ENCODE measurements at places on chromosomes 4 and X.

GRCh38 chrX:38837389-38837788 is 36.1 kb downstream of the MID1IP1 start:
- DNase-seq, result no peak

GRCh38 chr4:110489901-110490508 is 14.1 kb downstream of the ENPEP start:
- no peak for DNase-seq

DNA sequence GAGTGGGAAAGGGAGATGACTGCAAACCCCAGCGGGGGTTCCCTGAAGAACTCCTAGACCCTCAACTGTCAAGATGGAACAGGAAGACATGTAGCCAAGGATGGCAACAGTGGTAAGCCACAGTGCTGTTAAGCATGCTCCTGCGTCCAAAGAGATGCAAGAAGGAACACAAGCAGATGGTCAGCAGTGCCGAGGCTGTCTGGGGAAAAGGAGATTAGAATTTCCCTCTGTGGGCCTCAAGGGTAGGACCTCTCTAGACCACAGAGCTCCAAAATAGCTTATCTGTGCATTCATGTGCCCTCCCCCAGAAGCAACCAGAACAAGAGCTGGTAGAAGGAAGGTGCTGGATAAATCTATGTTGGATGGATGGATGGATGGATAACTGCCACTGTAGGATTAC is 82.0 kb upstream of the CPEB2 start:
- DNase-seq, result no peak

DNA sequence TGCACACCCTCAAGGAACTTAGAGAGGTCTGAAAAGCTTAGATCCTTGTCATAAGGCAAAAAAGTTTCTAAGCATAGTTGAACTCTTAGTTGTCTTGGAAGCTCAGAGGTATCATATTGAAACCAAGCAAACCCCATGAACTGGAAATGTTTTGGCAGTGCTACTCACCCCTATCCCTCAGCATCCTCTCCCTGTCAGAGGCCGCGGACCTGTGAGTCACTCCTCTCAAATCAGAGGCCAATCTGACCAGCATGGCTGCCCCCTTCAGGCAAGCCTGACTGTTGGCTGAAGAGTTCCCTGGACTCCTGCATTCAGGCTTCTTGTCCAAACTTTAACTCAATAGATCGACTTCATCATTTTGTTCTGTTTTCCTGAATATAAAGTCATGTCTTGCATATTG is 69.4 kb downstream of the KCNIP4 start:
- no peak for DNase-seq

GRCh38 chrX:16137416-16138107 is 14.2 kb downstream of the GRPR start:
- no peak for DNase-seq

- DNase-seq, result no peak
Observed at GRCh38 chr4:73258436-73258685, 237 bp downstream of the ANKRD17 start.

DNA sequence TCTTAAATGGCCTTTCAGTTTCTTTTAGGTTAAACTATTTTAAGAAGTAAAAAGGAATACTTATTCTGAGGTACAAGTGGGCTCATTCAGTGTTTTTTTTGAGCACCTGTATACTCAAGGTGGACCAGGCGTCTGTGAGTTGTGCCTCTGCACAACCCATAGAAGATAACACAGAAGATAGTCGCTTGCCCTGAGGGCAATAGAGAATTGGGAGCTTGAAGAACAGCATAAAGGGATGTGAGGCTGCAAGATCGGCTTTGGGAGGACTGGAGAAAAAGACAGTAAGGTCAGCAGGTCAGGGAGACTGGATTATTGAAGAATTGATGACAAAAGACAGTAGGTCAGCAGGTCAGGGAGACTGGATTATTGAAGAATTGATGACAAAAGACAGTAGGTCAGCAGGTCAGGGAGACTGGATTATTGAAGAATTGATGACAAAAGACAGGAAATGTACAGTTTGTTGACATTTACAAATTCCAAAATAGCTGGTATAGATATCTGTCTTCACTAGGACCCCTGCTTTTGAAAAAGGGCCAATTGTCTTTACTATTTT is 3.1 kb downstream of the CPE start:
- no peak for DNase-seq

DNA sequence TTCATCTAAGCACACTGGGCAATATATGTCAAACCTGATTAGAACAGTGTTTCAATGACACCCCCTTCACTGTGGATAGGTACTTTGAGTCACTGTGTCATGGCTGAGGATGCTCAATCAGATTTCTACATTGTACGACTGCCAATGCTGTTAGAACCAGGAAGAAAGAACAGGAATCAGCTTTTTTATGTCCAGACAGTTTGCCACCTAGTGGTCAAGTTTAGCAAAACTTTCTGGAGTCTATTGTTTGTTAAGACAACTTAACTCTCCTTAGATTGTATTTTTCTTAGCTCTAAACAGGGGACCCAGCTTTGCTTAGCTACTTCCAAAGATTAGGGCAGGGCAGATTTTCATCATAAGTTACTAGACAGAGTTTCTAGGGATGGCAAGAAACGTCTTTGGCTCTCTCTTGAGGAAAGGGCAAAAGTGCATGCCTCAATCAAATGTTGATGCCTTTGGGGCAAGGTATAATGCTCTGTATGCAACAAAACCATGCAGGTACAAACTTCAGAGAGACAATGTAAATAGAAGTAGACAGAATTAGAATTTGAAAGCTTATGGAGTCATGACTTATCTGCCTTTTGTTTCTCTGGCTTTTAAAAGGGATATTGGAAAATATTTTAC is 40.5 kb upstream of the BMP3 start:
- DNase-seq, result no peak

DNA sequence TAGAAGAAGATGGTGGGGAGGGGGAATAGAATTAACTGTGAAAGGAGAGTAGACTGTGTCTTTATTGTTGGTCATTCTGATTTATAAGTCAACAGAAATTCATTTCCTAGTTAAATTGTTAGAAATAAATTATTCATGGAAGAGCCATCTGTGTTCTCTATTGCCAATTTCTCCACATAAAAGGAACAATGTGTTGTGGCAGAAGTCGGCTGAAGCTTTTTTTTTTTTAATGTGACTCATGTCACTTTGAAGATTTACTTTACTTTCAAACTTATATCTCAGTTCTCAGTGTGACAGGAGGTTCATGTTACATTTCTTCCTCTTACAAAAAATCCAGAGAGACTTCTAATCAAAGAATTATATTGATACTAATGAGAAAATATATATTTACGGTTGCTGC is 60.5 kb downstream of the CPE start:
- no peak for DNase-seq

DNA sequence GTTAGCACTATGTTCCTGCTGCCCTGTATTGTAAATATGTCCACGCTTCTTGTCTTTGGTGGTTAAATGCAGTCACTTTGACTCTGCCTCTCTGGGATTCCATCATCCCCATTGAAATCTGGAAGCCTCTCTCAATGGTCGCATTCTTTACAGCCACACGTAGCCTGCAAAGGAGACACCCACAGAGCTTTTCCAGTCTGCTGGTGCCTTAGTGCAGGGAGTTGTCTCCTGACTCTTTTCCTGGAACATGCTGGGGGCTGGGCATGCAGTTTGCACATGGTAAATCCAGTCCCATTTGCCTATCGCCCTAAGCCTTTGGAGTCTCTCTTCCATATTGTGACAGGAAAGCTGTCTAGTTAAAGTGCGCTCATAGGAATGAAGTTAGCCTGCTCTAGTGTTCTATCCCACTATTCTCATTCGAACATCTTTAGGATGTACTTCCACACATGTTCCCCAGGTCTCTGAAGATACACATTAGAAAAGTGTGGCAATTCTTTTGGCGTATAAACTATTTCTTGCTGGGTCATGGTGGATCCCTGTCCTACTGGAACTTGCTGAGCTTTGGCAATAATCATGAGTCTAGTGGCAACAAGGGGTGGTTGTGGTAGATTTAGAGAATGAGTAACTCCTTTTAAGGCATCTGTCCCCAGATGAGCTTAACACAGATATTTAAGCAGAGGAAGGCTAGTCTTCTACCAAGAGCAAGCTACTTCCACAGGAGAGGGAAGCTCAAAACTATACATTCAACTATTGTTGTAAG is 33.7 kb downstream of the COQ2 start:
- no peak for DNase-seq

GRCh38 chr4:69750346-69750745 is 10.1 kb downstream of the SULT1B1 start:
- DNase-seq, result no peak

DNA sequence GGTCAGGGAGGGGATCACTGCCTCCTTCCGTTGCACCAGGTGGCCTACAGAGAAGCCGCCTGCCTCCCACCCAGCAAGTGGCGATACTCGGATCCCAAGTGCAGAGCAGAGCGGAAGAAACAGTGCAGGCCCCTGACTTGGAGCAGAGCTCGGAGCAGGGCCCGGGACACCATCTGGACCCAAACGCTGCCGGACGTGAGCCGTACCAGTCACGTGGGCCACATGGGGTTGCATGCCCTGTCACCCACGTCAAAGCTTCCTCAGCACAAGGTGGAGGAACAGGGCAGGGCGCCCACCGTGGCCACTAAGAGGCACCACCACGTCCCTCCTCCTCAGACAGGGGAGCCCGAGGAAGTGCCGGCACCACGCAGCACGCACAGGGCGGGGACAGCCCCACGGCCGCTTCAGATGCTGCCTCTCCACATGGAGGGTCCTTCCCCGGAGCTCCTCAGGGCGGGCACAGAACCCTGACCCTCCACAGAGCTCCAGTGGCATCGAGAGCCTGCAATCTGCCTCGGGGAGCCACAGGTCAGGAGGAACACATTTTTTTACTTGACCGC is 18.7 kb downstream of the ZFYVE28 start:
- no peak for DNase-seq

GRCh38 chrX:106302304-106302703 is 134.2 kb downstream of the PWWP3B start:
- DNase-seq, result no peak
